Pancreas (tissue), 10 donors: ENCODE measurements at places on chromosomes 7 and 10.
A peak's percentile ranks its signal among the peaks of the same experiment; 100 is the strongest.

DNA sequence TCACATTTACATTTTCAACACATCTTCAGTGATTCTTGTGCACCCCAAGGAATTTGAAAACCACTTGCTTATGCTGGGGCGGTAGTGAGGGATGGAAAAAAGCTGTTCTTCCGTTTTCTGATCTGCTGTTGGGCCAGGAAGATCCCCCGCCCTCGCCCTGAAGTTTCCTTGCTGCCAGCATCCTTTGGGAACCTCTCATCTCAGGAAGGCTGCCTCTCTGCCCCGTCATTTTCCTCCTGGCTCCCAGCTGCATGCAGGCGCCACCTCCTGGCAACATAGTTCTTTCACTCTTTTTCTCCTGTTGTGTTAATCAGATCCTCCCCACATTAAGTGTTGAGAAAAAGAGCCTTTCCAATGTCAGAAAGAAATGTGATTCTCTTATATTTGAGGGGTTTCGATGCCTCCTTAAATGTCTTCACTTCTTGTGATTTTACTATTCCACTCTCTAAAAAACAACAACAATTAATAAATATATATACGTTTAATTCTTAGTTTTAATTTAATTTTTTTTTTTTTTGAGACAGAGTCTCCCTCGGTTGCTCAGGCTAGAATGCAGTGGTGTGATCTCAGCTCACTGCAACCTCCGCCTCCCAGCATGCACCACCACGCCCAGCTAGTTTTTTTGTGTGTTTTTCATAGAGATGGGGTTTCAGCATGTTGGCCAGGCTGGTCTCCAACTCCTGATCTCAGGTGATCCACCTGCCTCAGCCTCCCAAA, 122.9 kb downstream of the RALA start:
- peak; percentile 71 for DNase-seq

DNA sequence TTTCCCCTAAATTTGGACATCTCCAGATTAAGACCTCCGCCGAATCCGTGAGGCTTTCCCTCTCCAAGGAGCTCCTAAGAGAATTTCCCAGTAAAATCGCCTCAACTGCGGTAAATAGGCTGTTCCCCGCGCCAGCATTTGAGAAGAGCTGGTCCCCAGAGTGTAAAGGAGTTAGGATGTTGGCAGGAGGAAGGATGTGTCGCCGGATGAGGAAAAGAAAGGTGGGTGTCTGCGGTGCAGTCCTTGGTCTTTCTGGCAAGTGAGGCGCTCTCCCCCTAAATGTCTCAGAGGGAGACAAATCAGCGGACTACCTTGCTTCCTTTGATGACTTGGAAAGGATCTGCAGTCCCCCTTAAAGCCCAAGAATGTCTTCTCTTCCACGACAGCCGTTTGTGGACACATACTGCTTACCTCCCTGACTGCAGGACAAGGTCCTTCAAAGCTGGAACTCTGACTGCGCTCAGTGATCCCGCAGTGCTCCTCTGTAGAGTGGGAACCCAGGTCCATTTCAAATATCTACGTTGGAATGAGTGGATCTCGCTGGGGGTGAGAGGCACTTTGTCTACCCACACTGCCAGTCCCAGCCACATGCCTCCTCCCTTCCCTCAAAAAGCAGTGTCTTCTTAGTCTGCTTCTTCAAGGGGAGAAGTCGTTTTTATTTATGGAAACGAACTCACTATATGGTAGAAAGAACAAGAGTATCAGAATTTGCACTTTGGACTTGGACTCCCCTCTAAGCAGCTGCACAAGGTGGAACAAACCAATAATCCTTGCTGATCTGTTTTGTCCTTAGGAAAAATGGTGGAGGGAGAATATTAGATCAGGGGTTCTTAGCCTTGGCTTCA, 1.1 kb upstream of the DLG5 start:
- DNase-seq = no peak

DNA sequence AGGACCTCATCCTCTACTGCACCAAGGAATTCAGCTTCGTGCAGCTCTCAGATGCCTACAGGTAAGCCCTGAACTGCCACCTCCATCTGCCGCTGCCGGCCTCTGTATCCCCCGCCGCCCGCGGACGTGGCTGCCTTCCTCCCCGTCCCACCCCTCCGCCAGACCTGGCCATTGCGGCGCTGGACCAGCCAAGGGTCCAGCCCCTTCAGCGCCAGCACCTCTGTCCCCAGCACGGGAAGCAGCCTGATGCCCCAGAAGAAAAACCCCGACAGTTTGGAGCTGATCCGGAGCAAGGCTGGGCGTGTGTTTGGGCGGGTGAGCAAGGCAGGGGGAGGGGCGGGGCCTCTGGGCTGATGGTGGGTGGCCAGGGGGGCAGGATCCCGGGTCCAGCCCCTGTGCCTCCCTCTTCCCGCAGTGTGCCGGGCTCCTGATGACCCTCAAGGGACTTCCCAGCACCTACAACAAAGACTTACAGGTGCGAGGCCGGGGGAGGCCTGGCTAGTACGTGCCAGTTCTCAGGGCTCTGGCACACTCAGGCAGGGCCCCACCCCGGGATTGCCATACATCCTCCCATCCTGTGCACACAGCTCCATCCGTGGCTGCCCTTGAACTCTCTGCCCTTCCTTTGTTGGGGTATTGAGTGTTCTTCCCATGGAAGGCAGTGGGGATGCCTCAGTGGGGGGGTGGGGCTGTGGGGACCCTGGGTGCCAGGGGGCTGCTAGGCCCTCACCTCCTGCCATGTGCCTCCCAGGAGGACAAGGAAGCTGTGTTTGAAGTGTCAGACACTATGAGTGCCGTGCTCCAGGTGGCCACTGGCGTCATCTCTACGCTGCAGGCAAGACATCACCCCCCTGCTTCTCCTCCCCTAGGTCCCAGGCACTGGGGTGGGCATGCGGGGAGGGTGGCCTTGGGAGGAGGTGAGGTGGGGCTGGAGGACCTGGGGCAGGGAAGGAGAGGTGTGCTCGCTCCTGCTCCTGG, 13.5 kb downstream of the ASL start:
- no peak for DNase-seq

DNA sequence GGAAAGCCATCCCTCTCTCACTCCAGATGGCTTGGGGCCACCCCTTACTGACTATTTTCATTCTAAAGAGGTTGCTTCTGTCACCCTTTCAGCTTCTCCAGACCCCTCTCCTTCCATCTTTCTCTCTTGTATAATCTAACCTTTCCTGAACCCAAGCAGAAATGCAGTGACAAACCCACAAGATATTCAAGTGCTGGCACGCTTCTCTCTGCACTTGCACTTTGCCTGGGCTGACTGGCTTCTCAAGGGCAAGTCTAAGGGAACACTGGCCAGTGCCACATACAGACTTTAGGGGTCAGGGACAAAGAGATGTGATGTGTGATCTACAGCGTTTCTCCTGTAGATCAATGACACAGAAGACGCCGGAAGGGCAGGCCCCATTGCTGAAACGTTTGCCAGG, 150.4 kb upstream of the LANCL2 start:
- DNase-seq = no peak

DNA sequence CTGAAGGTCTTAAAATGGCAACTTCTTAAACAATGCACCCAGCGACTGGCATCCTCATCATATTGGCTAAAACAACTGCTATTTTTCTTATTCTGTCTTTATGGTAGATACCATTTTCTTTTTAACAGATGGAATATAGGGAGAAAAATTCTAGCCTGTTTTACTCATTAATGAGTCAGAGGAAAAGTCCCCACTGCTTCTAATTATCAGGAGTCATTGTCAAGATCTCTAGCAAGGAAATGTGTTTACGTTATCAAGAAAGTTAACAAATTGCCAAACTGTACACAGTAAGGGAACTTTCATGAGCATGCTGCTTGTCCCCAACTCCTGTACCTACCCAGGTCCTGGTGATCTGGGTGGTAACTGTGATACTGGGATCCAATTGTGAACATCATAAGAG, 117.7 kb upstream of the KIAA1217 start:
- no peak for DNase-seq
